COLO829 (cell line): ENCODE measurements at places on chromosomes 6 and 20.

- DNase-seq = no peak
These were observed 265.2 kb downstream of the QKI start for GRCh38 chr6:163679753-163680152.

GRCh38 chr6:26240157-26241032 is 124.6 kb upstream of the BTN3A2 start:
- DNase-seq = no peak

DNA sequence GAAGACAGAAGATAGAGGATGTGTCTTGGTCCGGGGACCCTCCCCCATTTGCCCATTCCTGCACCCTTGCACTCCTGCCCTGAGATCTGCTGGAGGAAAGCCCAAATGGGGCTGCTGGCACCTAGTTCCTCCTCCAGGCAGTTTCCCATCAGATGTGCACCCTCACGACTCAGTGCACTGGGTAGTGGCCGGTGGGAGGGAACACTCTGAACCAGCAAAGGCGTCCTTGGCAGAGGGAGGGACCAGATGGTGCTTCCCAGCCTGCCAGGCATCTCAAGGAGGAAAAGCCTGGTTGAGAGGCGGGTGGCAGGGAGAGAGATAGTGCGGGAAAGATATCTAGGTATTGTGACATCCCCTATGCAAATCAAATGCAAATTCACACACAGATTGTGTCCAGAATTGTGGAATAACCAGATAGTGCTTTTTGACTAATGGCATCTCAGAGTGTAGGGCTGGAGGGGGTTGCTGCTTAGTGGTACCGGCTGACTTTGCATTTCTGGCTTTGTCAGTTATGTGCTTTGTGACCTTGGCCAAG is 19.5 kb downstream of the TMEM151B start:
- DNase-seq = no peak

GRCh38 chr6:144595266-144595665 is 310.1 kb downstream of the UTRN start:
- DNase-seq = no peak

DNA sequence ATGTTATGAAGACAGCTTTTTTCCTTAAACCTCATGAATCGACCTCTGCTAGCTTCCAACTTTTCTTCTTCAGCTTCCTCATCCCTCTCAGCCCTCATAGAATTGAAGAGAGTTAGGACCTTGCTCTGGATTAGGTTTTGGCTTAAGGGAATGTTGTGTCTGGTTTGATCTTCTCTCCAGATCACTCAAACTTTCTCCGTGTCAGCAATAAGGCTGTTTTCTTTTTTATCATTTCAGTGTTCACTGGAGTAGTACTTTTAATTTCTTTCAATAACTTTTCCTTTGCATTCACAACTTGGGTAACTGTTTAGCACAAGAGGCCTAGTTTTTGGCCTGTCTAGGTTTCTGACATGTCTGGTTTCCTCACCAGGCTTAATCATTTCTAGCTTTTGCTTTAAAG is 32.6 kb downstream of the AIG1 start:
- DNase-seq = no peak

GRCh38 chr6:126614642-126615504 is 275.0 kb downstream of the CENPW start:
- no peak for DNase-seq

DNA sequence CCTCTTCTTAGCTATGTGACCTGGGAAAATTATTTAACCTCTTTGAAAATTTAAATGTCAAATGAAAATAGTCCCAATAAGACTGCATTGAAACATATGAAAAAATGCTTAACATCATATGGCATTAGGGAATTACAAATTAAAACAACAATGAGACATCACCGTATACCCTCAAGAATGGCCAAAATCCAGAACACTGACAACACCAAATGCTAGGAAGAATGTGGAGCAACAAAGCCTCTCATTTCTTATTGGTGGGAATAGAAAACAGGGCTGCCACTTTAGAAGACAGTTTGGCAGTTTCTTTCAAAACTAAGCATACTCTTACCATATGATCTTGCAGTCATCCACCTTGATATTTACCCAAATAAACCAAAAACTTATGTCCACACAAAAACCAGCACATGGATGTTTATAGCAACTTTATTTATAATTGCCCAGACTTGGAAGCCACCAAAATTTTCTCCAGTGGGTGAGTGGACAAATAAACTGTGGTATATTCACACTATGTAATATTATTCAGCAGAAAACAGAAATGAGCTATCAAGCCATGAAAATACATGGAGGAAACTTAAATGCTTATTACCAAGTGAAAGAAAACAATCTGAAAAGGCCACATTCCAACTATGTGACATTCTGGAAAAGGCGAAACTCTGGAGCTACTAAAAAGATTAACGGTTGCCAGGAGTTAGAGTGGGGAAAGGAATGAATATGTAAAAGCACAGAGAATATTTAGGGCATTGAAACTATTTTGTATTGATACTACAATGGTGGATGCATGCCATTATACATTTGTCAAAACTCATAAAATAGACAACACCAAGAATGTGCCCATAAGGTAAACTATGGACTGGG is 459.9 kb downstream of the GRIK2 start:
- DNase-seq = no peak

GRCh38 chr20:20603339-20603990 is 109.0 kb downstream of the RALGAPA2 start:
- no peak for DNase-seq

GRCh38 chr20:19431316-19431700 is 218.9 kb downstream of the SLC24A3 start:
- DNase-seq = no peak

DNA sequence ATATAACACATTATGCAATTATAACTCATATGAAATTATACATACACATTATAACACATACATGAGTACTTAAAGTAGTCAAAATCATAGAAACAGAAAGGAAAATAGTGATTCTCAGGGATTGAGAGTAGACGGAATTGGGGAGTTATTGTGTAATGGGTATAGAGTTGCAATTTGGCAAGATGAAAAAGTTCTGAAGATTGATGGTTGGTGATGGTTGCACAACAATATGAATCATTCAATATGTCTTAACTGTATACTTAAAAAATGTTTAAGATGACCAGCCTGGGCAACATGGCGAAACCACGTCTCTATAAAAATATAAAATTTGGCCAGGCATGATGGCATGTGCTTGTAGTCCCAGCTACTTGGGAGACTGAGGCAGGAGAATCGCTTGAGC is 372.7 kb downstream of the CDKAL1 start:
- no peak for DNase-seq

- no peak for DNase-seq
These were observed 191.5 kb upstream of the RSPO3 start for GRCh38 chr6:126926926-126927325.

GRCh38 chr20:22160101-22160652 is 424.2 kb downstream of the FOXA2 start:
- DNase-seq = no peak

DNA sequence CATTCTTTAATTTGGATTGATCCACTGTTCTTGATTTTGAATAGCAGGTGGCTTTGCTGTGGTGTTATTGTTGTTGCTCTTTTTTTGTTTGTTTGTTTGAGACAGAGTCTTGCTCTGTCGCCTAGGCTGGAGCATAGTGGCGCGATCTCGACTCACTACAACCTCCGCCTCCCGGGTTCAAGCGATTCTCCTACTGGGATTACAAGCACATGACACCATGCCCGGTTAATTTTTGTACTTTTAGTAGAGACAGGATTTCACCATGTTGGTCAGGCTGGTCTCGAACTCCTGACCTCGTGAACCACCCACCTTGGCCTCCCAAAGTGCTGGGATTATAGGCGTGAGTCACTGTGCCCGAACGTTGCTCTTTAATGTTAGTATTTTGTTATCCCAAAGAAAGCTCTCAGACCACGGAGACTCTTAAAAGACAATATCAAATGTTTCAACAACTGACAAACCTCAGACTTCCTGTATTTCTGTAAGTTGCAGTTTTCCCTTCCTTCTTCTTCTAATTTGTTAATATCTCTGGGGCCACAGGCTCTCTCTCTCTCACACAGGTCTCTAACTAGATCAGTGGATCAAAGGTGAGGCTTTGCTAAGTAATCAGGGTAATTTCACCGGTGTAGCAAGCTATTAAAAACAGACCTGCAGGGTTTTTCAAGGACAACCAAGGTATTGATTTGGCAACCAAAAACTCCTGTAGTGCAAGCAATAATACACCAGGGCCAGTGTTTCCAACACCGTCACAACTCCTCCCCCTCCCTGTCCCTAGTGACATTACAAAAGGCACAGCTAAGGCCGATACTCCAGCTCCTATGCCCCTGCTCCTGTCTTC is 48.8 kb upstream of the ZNF217 start:
- DNase-seq = peak; percentile 53

GRCh38 chr6:38262609-38263008 is 377.1 kb downstream of the BTBD9 start:
- DNase-seq = peak; percentile 42

GRCh38 chr6:14756340-14756739 is 489.5 kb upstream of the JARID2 start:
- DNase-seq = no peak

GRCh38 chr20:50385733-50386640 is 124.2 kb upstream of the PTPN1 start:
- DNase-seq = no peak

GRCh38 chr6:12351672-12352071 is 61.5 kb downstream of the EDN1 start:
- no peak for DNase-seq

DNA sequence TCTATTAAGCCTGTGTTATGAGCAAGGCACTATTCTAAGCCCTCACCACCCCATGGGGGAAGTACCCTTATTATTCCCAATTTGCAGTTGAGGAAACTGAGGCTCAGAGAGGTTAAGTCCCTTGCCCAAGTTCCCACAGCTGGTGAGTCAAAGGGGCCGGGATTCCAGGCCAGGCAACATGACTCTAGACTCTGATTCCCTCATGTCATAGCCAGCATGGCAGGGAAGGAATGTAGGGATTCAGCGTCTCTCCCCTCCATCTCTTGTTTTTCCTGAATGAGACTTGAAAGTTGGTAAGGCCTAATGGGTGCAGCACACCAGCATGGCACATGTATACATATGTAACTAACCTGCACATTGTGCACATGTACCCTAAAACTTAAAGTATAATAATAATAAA is 6.7 kb downstream of the C6orf132 start:
- DNase-seq = no peak

GRCh38 chr6:153340568-153340967 is 209.5 kb upstream of the RGS17 start:
- DNase-seq = no peak
